ENCODE measurements at places on chromosomes 7 and 10.

DNA sequence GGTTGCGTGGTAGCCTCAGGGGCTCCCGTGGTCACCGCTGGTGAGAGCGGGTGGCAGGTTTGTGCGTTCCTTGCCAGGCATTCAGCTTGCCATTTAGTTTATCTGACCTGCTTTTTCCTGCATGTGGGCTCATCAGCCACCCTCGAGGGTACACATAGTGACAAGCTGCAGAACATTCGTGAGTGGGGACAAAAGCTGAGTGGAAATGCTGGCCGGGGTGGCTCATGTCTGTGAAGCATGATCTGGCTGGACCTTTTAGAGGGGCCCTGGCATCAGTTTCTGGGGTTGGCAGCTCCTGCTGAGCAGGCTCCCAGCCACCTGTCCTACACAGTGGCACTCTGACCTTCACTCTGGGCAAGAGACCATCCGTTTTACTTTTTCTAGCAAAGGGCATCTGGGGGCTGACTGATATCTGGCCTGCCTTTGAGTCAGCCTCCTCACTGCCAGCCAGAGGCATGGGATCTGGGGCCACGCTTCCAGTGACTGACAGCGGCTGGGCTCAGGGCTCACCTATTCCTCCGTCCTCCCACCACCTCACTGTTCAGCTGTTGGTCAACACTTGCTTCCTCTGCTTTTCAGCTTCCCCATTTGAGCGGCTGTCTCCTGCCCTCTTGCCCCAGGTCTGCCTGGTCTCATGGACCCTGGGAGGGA, 75.0 kb downstream of the LANCL2 start:
- DNase-seq = no peak
- H3K4me3 ChIP-seq = no peak overlapping the region
- H3K36me3 ChIP-seq = no peaks in the 10 kb centered on the region

DNA sequence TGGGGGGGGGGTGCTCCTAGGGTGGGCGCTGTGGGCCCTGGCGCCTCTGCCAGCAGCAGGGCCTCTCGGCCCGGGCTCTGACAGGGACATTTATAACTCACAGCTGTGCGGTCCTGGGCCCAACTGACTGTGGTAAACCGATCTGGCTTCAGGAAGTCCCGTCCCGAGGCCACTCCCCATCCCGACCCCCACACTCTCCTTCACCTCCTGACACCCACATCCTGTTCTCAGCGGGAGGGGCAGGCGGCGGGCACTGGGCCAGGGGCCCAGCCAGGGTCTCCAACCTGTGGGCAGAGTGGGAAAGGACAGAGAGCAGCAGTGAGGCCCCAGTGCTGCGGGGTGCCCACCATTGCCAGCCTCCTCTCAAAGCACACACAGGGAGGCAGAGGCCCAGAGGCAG, 69.1 kb downstream of the ZMIZ1 start:
- H3K27ac ChIP-seq = peak overlapping the region; percentile 96
- H3K36me3 ChIP-seq = peaks cover 35% of the 10 kb centered on the region
- peaks cover 65% of the 10 kb centered on the region for H3K4me1 ChIP-seq
- DNase-seq = no peak
- H3K27me3 ChIP-seq = no peaks in the 10 kb centered on the region
- H3K4me3 ChIP-seq = no peak overlapping the region

DNA sequence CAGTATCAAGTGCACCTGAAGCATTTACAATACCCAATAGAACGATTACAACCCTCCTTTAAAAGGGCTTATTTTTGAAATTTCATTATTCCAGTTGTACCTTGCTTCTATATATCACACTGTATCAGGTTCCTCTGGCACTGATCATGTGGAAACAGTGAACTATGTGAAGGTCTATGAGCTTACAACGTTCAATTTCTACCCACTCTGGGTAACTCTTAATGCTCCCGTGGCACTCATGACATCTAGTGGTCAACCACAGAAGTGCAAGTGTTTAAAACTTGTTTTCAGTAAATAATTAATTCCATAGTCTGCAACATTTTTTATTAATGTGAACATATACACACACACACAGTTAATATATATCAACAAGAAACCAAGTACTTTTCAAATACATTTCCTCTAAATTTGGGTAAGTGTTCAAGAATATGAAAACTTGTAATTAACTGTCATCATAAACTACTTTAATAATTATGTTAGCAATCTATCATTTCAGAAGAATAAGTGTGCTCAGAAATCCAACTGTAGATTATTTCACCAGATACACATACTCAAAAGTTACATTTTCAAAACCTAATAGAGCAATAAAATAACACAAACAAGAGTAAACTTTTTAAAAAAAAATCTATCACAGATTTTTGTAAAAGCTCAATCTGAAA, 61.0 kb downstream of the MPP7 start:
- H3K27ac ChIP-seq = no peak overlapping the region
- H3K36me3 ChIP-seq = no peaks in the 10 kb centered on the region
- no peaks in the 10 kb centered on the region for H3K4me1 ChIP-seq

DNA sequence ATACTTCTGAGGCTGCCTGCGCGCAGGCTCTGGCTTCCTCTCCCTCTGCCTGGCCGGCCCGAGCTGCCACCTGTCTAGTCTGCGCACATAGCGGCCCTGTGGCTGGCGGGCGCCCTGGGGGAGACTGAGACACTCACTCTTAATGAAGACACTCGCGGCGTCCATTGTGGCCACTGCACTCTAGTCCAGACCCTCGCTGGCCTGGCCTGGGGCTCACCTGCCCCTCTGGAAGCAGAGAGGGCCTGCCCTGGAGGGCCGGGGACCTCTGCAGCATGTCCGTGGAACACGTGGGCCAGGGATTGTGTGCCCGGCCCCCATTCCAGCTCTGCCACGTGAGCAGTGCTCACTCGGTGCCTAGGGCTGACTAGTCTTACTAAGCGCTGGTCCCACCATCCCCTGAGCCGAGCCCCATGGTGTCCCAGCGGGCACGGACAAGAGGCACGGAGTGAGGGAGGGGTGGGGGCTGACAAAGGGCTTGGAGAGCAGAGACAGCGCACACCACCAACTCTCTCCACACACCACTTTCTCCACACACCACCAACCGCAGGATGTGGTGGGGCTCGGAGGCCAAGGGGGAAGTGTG, 149.3 kb downstream of the ELFN1 start:
- peak; percentile 38 for DNase-seq
- no peak overlapping the region for H3K4me3 ChIP-seq
- H3K36me3 ChIP-seq = no peaks in the 10 kb centered on the region
- no peaks in the 10 kb centered on the region for H3K27me3 ChIP-seq
- no peaks in the 10 kb centered on the region for H3K4me1 ChIP-seq

DNA sequence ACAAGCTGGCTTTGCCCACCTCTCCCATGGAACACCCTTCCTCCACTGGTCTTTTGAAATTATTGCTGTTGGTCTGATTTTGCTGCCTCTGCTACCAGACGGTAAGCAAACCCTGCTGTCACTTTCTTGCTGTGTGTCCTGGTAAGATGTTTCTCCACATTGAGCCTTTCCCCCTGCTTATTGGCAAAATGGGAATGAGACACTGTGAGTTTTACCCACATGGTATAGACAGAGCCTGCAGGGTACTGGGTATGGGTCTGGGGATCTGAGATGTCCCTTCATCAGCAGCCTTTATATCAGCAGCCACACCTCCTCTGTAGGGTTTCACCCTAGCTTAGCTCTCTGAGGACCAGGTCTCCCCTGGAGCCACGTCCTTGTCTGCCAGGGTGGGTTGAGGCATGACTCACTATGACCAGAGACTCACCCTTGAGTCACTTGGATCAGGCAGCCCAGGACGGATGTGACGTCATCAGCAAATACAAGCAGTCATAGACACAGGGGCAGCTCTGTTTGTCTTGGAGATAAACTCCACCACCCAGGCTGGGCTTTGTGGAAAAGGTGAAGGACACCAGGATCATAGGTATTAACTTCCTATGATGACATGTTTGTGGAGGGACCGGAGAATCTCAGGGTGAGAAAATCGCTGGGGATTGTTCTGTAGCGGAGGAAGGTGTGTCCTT, 17.9 kb upstream of the BAIAP2L1 start:
- peak; percentile 97 for DNase-seq
- H3K4me1 ChIP-seq = peaks cover 21% of the 10 kb centered on the region
- H3K27me3 ChIP-seq = no peaks in the 10 kb centered on the region
- peak overlapping the region; percentile 38 for H3K4me3 ChIP-seq
- peak overlapping the region; percentile 86 for H3K27ac ChIP-seq

- H3K4me1 ChIP-seq = no peaks in the 10 kb centered on the region
- H3K4me3 ChIP-seq = no peak overlapping the region
- no peak overlapping the region for H3K27ac ChIP-seq
- DNase-seq = no peak
- H3K36me3 ChIP-seq = no peaks in the 10 kb centered on the region
Measured at GRCh38 chr10:106280896-106281460, 883.5 kb downstream of the SORCS1 start.

DNA sequence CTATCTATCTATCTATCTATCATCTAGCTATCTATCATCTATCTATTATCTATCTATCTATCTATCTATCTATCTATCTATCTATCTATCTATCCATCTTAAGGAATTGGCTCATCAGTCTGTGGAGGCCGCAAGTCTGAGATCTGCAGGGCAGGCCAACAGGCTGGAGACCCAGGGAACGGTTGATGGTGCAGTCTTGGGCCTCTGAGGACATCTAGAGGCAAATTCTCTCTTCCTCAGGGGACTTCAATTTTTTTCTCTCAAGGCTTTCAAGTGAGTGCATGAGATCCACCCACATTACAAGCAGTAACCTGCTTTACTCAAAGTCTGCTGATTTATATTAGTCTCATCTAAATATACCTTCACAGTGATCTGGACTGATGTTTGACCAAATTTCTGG, 197.0 kb downstream of the GLRX3 start:
- no peaks in the 10 kb centered on the region for H3K4me1 ChIP-seq
- H3K27ac ChIP-seq = no peak overlapping the region
- H3K4me3 ChIP-seq = no peak overlapping the region
- H3K36me3 ChIP-seq = no peaks in the 10 kb centered on the region
- DNase-seq = no peak
- no peaks in the 10 kb centered on the region for H3K27me3 ChIP-seq

GRCh38 chr10:57983281-57983791, 284.4 kb downstream of the IPMK start:
- no peak overlapping the region for H3K4me3 ChIP-seq
- H3K4me1 ChIP-seq = peaks cover 4% of the 10 kb centered on the region
- no peak overlapping the region for H3K27ac ChIP-seq

DNA sequence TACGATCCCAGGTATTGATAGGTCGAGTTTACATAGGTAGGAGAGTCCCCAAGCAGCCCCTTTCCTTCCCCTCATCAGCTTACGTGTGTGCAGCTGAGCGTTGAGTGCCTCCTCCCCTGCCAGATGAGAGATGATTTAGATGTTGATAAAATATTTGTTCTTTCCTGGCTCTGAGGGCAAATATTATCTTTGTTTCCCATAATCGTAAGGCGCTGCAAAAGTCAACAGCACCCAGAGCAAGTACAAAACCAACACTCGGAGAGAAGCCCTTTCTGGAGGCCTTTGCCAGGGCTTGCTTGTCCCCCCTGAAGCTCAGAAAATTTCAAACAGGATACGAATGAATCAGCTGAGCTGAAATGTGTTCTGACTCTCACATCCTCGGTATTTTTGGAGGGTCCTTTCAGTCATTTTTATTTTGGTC, 683.2 kb downstream of the LRMDA start:
- H3K36me3 ChIP-seq = no peaks in the 10 kb centered on the region
- no peaks in the 10 kb centered on the region for H3K27me3 ChIP-seq
- DNase-seq = no peak

GRCh38 chr7:108254259-108254658, 124.1 kb upstream of the LAMB4 start:
- no peaks in the 10 kb centered on the region for H3K27me3 ChIP-seq
- H3K27ac ChIP-seq = no peak overlapping the region
- no peak overlapping the region for H3K4me3 ChIP-seq
- no peak for DNase-seq
- no peaks in the 10 kb centered on the region for H3K36me3 ChIP-seq

GRCh38 chr10:11330383-11331045, 280.9 kb downstream of the USP6NL start:
- no peak for DNase-seq
- no peaks in the 10 kb centered on the region for H3K4me1 ChIP-seq
- H3K4me3 ChIP-seq = no peak overlapping the region
- no peak overlapping the region for H3K27ac ChIP-seq
- no peaks in the 10 kb centered on the region for H3K36me3 ChIP-seq

All from osteoblast (primary cell).